ENCODE measurements at places on chromosomes 13 and 19.

- H3K4me3 ChIP-seq = no peak overlapping the region
- H3K27me3 ChIP-seq = no peaks in the 10 kb centered on the region
- no peak overlapping the region for H3K27ac ChIP-seq
- no peak for DNase-seq
- no peaks in the 10 kb centered on the region for H3K36me3 ChIP-seq
Observed at GRCh38 chr13:101846249-101846648, 393.8 kb downstream of the ITGBL1 start.

DNA sequence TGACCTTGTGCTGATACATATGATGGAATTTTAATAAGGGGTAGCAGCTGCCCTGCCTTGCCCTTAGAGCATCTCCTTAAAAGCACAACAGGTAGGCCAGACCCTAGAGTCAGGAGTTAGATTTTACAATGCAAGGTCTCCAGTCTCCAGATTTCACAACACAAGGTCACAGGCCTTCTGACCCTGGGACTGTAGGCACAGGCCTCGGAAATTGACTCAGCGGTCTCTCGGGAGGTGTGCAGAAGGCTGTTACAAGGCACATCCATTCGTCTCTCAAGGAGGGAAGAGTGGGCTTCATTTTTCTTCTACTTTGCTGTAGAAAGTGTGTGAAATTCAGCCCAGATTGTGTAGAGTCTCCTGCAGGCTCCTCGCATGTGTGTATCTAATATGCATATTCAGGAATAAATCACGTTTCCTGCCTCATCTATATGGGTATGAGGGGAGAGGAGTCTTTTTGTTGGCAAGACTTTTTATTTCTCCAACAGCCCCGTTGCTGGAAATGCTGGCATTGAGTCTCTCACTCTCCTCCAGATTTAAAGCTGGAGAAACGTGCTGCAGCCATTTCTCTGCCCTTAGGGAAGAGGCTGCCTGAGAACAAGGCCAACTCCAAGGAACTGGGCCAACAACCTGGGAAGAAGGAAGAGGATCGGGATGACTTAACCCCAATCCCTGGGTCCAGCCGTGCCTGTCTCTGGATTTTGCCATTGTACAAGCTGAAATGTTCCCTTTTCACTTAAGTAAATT, 24.5 kb downstream of the UQCRFS1 start:
- H3K27me3 ChIP-seq = peaks cover 8% of the 10 kb centered on the region
- no peaks in the 10 kb centered on the region for H3K36me3 ChIP-seq
- H3K4me1 ChIP-seq = no peaks in the 10 kb centered on the region
- H3K4me3 ChIP-seq = no peak overlapping the region
- H3K27ac ChIP-seq = no peak overlapping the region
- no peak for DNase-seq

DNA sequence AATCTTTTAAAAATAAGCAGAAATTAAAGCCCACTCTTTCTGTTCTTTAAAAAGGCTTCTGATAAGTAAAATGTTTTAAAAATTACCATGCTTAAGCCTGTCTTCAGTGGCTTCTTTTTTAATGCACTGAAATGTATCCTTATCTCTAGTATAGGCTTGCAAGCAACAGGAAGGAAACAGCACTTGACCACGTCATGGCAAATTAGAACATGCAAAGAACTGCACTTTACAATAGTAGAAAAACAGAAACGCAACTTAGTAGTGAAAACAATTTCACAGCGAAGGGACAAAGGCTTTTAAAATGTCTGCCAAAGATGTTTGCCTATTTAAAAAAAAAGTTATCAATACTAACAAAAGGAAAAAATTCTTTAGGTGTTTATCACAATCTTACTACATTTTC, 36.3 kb downstream of the ELF1 start:
- peaks cover 35% of the 10 kb centered on the region for H3K36me3 ChIP-seq
- peak overlapping the region; percentile 86 for H3K27ac ChIP-seq
- no peak for DNase-seq
- H3K27me3 ChIP-seq = no peaks in the 10 kb centered on the region
- H3K4me3 ChIP-seq = peak overlapping the region; percentile 87

- peaks cover 4% of the 10 kb centered on the region for H3K36me3 ChIP-seq
- DNase-seq = no peak
- no peaks in the 10 kb centered on the region for H3K4me1 ChIP-seq
Observed at GRCh38 chr19:56732976-56733375, 61.4 kb upstream of the ZNF835 start.

DNA sequence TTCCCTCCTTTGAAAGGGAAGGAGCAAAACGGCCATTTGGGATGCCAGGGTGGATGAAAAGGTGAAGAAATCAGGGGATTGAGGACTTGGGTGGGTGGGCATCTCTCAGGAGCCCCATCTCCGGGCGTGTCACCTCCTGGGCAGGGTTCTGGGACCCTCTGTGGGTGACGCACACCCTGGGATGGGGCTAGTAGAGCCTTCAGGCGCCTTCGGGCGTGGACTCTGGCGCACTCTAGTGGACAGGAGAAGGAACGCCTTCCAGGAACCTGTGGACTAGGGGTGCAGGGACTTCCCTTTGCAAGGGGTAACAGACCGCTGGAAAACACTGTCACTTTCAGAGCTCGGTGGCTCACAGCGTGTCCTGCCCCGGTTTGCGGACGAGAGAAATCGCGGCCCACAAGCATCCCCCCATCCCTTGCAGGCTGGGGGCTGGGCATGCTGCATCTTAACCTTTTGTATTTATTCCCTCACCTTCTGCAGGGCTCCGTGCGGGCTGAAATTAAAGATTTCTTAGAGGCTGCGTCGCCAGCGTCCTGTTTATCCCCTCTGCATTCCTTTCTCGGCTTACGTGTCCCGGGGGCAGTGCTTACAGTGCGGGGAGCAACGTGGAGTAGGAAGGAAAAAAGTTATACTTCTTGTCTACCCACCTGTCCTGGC, 15.2 kb upstream of the S1PR4 start:
- H3K36me3 ChIP-seq = no peaks in the 10 kb centered on the region
- DNase-seq = peak; percentile 56
- H3K4me3 ChIP-seq = peak overlapping the region; percentile 12
- no peaks in the 10 kb centered on the region for H3K27me3 ChIP-seq

DNA sequence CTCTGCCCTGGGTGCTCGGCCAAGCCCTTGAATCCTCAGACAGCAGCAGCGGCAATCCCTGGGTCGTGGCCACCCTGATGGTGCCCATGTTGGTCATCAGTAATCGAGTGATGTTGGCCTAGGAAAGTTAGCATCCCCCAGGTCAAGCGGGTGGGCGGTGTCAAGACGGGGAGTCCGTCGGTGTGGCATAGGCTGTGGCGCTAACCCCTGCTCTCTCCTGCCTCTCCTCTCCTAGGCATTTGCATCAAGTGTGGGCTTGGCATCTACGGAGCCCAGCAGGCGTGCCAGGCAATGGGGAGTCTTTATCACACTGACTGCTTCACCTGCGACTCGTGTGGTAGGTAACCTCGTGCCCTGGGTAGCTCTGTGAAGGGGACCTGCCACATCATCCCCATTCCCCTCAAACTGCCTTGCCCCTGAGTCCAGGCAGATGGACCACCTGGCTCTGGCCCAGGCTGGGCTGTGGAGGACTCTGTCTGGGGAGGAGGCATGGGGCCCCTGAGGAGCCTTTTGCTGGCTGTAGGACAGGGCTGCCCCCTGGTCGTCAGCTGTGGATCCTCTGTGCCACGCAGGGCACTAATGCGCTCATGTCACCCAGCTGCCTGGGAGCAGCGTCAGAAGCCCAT, 8.7 kb downstream of the WTIP start:
- H3K4me3 ChIP-seq = no peak overlapping the region
- DNase-seq = no peak
- H3K27ac ChIP-seq = no peak overlapping the region
- no peaks in the 10 kb centered on the region for H3K4me1 ChIP-seq

Measured in activated B cell treated with CpG ODN at 0.5 μM for 24 hours (primary cell).